Stimulated activated naive CD4-positive, alpha-beta T cell (primary cell): ENCODE measurements at places on chromosomes 6 and 20.
A peak's percentile ranks its signal among the peaks of the same experiment; 100 is the strongest.

DNA sequence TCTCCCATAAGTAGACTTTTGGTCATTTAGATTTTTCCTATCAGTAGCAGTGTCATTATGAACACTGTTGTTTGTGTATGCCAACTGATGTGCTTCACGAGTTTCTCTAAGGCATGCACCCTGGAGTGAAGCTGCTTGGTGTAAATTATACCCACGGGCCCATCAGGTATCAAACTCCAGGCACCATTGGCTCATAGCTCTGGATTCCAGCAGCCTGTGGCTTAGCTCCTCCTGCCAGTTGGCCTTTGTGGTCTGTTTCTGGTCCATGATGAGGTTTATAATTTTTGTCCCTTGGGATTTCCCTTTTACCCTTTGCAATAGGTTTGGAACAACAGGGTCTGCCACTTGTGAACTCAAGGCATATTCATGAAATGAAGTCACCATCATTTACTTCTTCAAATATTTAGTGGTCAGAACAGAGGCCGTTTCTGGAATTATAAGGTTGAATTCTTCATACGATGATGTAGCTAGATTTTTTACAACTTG is 350.5 kb downstream of the PRL start:
- DNase-seq, result no peak

DNA sequence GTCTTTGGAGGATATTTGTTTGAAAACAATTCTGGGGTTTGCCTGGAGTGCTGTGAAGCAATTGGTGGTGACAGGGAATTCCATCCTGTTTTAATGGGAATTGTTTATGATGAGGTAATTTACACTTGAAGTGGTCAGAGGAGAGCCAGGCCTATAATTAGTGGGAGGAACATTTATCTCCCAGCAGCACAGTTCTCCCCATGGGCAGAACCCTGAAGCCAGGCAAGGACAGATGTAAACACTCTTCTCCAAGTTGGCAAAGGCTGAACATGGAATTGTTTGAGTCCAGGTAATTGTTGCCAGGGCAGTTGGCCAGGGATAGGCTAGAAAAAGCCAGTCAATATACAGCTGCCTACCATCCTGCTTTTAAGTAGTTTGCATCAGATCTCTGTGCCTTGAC is 789.7 kb downstream of the FRK start:
- no peak for DNase-seq

DNA sequence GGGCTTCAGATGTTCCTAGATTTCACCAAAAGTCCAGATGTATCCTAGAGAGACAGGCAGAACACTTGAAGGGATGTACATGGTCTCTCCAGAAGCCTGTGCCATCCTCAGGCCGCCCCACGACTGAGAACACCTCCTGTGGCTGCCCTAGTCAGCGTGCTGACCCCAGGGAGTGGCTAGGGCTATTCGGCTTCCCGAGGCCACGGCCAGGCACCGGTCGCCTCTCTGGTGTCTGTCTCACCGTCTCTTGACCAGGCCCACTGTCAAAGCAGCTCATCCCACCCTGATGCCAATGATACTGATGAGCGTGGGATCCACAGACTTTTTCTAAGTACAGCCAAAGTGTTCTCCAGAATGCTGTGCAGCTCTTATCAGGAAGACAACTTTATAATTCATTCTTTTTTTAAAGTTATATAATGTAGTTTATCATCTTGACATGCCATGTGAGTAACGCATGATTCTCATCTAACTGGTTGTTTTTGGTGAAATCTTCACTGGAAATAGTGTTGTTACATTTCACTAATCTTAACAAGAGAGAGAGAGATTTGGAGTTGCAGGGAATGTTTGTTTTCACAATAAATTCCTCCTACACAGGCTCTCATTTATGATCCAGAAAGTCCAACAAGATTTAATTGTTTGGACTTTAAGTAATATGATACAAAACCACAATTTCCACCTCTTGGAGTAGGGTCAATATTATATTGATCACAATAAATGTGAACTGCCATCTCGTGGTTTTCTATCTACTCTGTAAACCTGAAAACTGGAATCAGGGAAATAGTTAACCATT is 41.7 kb upstream of the KLHL31 start:
- no peak for DNase-seq

DNA sequence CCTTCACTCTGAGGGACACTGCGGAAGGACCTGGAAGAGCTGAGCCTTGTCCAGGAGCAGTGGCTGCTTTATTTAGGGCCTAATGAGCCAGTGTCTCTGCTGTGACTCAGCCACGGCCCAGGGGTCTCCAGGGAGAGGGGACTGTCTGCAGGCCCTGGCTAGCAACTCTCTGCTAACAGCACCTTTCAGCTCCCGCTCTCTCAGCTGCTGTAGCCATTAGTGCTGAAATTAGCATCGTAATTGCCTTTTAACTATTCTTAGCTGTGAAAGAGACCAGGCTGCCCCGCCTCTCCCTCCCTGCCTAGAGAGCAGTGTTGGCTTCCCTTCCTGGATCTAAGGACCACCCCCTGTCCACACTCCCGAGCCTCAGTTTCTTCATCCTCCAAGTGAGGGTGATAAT is 53.1 kb upstream of the SLC32A1 start:
- DNase-seq, result no peak

DNA sequence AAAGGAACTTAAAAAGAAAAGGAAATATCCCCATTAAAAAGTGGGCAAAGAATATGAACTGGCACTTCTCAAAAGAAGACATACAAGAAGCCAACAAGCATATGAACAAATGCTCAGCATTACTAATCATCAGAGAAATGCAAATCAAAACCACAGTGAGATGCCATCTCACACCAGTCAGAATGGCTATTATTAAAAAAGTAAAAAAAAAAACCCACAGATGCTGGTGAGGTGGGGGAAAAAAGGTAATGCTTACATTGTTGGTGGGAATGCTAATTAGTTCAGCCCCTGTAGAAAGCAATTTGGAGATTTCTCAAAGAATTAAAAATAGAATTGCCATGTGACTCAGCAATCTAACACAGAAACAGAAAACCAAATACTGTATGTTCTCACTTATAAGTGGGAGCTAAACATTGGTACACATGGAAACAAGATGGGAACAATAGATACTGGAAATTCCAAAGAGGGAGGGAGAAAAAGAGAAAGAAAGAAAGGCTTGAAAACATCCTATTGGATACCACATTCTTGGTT is 437.1 kb downstream of the GRIK2 start:
- no peak for DNase-seq

GRCh38 chr6:22253955-22254655 is 42.7 kb downstream of the PRL start:
- no peak for DNase-seq

GRCh38 chr6:165920896-165921671 is 246.6 kb downstream of the TBXT start:
- no peak for DNase-seq

DNA sequence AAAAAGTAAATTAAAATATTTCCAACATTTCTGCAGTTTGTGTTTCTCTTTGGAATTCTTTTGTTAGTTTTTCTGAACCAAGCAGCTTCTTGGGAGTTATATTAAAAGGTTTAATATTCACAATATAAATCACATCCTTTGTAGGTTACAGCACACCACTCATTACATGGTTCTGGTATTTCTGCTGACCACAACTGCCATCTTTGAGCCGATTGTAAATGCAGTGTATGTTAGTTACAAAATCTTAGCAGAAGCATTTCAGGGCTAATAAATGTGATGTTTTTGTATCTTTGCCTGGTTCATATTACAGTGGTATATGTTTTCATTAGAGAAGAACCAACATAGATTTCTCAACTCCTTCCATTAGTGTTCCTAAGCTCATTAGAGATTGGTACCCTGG is 19.1 kb upstream of the TSHZ2 start:
- no peak for DNase-seq

GRCh38 chr6:803191-803977 is 110.4 kb upstream of the EXOC2 start:
- no peak for DNase-seq

GRCh38 chr6:104729433-104729832 is 130.3 kb downstream of the HACE1 start:
- DNase-seq, result no peak

GRCh38 chr6:108798670-108799353 is 49.4 kb upstream of the ARMC2 start:
- DNase-seq, result peak; percentile 17

DNA sequence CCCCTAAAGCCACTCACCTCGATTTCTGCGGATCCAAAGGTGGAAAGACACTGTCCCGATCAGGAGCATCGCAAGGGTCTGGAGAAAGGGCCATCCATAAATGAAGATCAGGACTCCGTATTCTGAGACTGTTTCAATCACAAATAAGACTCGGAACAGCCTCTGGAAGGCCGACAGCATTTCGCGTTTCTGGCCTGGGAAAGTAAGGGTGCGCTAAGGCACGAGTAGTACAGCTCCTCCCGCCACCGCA is 44.6 kb downstream of the DPPA5 start:
- DNase-seq, result no peak

DNA sequence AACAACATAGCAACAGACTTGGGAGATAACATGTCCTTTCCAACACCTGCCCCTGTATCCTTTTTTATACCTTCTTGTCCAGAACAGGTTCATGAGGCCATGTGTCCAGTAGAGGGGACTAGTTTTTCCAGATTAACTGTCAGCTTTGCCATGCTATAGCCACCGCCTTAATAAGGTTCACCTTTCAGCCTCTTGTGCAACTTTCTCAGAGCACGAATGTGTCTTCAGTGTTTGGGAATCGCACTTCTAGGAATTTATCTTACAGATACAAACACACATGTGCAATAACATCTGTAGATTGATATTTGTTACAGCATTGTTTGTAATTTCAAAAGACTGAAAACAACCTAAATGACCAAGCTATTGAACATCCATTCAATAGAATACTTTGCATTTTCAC is 21.4 kb downstream of the NCR2 start:
- no peak for DNase-seq

GRCh38 chr20:4956200-4956810 is 45.0 kb downstream of the SLC23A2 start:
- DNase-seq, result peak; percentile 67
